NCI-H1436 (cell line): ENCODE measurements at places on chromosomes 11 and 22.

- DNase-seq, result no peak
Measured at GRCh38 chr11:130118165-130118564, 41.4 kb upstream of the ST14 start.

DNA sequence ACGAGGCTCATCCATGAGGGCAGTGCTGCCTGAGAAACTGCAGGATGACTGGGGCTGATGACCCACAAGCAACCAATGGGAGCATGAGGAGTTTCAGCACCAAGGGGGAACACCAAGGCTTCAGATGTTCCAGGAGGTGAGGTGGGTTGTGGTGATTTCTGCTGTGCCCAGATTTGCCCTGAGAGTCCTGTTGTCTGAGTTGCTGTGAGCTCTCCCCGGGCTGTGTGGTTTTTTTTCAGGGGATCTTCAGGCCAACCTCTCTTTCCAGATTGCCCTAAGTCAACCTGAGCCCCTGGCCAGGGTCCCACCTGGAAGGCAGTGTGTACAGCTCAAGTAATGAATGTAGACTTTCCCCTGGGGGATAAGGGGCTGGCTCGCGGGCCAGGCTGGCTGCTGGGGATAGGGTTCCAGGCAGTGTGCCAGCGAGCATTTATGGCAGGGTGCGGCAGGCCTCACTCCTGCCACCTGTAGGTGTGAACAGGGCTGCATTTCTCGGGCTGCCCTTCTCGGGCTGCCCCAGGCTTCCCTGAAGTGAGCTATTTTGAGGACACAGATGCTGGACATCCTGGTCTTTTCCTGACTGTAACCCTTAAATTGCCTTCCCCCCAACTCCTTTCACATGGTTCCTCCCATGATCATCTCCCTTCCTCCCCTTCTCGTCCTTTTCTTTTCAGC, 9.8 kb downstream of the SLC22A6 start:
- DNase-seq, result peak; percentile 88

GRCh38 chr11:71247551-71248250, 4.7 kb downstream of the SHANK2 start:
- DNase-seq, result no peak

DNA sequence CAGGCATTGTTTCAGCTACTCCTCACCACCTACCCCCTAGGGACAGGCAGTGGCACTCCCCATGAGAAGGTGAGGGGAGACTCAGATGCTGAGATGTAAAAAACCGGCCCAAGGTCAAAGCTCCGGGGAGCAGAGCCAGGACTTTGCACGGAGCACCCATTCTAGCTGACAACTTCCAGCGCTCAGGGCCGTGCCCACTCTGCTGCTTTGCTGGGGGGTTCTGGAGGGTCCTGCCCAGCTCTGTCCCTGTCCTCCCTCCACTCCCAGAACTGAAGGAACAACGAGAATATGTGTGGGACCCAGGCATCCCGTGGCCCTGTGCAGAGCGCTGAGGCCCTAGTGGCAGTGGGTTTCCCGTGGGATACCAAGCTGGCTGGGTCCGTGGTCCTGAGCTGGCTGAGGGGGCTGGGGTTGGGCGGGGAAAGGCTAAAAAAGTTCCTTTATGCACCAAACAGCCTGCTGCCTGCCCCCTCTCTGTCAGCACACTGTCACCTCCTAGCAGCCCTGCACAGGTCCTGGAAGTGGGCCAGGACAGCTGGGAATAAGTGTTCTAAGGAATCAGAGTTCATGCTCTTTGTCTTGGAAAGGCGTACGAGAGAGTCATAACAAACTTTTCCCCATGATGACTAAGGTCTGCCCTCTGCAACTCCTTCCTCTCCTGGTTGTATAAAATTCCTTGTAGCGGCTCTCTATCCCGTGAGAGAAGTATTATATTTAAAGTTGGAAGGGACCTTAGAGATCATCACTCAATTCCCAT, 1.9 kb downstream of the MS4A10 start:
- no peak for DNase-seq

- DNase-seq, result no peak
Measured at GRCh38 chr11:18492888-18493287, 33.9 kb downstream of the TSG101 start.

GRCh38 chr11:68455485-68455884, 5.1 kb upstream of the PPP6R3 start:
- no peak for DNase-seq

GRCh38 chr11:19827399-19828135, 114.9 kb downstream of the NAV2 start:
- DNase-seq, result no peak

DNA sequence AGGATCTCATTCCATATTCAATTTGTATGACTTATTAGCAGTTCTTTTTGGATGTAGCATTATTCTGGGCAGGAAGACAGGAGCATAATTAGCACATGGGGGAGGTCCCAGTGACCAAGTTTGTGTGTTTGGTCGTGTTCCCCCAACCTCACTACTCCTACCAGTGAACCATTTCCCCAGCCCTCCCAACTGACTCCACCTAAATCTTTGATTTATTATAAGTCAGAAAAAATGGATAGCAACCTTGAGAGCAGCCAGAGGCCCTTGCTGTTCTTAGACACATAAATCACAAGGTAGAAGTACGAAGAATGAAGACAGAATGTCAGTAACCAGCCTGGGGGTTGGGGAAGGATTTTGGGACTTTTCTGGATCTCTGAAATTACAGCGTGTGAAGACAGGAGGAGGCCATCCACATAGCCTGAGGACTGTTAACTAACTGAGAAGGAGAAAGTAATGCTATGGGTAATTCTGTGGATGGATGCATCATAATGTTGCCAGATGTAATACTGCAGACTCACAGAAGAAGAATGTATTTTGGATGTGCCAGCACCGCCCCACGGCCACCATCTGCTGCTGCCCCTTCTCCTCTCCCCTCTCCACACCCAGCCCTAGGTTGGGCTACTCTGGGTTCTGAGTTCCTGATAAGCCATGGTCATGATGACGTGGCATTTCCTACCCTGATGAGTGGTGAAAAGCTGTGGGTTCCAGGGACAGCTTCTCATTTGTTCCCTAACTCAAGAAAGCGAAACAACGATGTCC, 124.3 kb upstream of the TTC12 start:
- no peak for DNase-seq

DNA sequence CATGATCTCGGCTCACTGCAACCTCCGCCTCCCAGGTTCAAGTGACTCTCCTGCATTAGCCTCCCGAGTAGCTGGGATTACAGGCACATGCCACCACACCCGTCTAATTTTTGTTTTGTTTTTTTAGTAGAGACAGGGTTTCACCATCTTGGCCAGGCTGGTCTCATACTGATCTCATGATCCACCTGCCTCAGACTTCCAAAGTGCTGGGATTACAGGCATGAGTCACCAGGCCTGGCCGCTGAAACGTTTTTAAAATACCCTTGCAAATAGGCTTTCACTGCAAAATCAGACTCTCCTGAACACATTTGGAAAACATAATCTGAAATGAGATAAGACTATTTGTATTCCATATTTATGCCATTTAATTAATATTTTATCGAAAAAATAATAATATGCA, 826.1 kb upstream of the CNTN5 start:
- no peak for DNase-seq

GRCh38 chr11:48164836-48165235, 51.8 kb upstream of the OR4B1 start:
- no peak for DNase-seq

- no peak for DNase-seq
Measured at GRCh38 chr11:77821349-77821851, 456 bp downstream of the AAMDC start.

GRCh38 chr11:134228625-134229024, 4.2 kb downstream of the VPS26B start:
- no peak for DNase-seq

DNA sequence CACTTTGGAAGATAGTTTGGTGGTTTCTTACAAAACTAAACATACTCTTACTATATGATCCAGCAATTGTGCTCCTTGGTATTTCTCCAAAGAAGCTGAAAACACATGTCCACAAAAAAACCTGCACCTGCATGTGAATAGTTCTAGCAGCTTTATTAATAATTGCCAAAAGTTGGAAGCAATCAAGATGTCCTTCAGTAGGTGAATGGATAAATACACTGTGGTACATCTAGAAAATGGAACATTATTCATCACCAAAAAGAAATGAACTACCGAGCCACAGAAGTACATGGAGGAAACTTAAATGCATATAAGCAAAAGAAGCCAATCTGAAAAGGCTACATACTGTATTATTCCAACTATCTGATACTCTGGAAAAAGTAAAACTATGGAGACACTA, 569.1 kb upstream of the CCDC90B start:
- no peak for DNase-seq

GRCh38 chr22:19149991-19150390, at the start of gene GSC2:
TSS of gene GSC2 (minus strand) at chr22:19150292. CDS start at chr22:19150283, 9 bp downstream.
- no peak for DNase-seq

DNA sequence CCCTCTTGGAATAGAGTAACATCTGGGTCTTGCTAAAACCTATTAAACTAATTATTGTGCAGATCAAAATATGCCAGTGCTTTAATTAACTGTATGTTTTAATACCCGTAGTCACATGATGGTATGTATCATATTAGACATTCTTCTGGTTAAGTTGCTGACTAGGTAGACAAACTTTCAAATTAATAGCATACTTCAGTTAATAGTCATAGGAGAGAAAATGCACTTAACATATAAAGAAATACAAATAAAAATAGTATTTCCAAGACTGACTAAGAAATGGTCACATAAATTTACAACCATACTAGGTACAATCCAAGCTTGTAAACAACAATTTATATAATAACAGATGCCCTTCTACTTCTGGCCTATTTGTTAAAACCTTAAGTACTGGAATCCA, 7.6 kb upstream of the EXPH5 start:
- DNase-seq, result no peak

DNA sequence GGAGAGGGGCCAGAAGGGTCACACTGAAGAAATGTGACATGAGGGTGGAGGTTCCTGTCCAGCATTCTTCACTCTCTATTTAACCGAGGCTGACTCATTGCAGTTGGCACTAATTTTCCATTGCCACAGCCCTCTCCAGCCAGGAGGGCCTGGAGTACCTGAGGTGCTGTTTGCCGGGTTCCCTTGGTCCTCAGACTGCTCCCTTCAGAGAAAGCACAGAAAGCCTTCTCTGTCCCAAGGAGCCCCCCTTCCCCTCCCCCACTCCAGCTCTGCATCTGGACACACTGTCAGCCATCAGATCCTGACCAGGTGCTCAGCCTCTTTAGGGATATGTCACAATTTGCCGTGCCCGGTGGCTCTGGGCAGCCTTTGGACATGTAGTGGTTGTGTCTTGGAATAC, 3.2 kb upstream of the C11orf91 start:
- DNase-seq, result no peak

- DNase-seq, result no peak
Measured at GRCh38 chr11:73141031-73141308, 1.1 kb downstream of the FCHSD2 start.

DNA sequence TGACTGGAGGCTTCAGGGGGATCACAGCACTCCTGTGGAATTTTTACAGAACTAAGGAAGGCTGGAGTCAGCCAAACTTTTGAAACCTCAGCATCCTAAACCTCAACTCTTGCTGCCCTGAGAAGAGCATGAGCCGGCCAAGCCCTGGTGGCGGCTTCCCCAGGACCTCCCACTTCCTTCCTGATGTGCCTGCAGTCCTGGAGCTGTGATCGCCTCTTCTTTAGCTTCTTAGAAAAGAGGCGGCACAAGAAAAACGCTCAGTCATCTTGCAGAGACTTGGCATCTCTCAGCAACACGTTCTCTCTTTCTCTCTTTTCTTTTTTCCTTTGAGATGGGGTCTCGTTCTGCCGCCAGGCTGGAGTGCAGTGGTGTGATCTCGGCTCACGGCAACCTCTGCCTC, 40.4 kb upstream of the AMPD3 start:
- DNase-seq, result no peak

GRCh38 chr22:49103314-49104059, 724.2 kb downstream of the BRD1 start:
- peak; percentile 57 for DNase-seq

- no peak for DNase-seq
Measured at GRCh38 chr11:62223095-62223494, 14.6 kb downstream of the SCGB2A1 start.

DNA sequence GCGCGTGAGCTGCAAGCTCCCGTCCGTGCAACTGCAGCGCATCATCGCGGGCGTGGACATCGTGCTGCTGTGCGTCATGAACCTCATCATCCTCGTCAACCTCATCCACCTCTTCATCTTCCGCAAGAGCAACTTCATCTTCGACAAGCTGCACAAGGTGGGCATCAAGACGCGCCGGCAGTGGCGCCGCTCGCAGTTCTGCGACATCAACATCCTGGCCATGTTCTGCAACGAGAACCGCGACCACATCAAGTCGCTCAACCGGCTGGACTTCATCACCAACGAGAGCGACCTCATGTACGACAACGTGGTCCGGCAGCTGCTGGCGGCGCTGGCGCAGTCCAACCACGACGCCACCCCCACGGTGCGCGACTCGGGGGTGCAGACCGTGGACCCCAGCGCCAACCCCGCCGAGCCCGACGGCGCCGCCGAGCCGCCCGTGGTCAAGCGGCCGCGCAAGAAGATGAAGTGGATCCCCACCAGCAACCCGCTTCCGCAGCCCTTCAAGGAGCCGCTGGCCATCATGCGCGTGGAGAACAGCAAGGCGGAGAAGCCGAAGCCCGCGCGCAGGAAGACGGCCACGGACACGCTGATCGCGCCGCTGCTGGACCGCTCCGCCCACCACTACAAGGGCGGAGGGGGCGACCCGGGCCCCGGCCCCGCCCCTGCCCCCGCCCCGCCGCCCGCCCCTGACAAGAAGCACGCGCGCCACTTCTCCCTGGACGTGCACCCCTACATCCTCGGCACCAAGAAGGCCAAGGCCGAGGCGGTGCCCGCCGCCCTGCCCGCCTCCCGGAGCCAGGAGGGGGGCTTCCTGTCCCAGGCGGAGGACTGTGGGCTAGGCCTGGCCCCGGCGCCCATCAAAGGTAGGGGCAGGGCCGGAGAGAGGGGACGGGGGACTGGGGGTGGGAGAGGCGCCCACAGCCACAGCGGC, 7.3 kb downstream of the PANX2 start:
- DNase-seq, result no peak

GRCh38 chr11:8288824-8289491, 25.3 kb upstream of the LMO1 start:
- peak; percentile 85 for DNase-seq

GRCh38 chr11:18802381-18803257, 11.0 kb upstream of the PTPN5 start:
- DNase-seq, result peak; percentile 36

GRCh38 chr11:98895936-98896335, 124.8 kb upstream of the CNTN5 start:
- DNase-seq, result no peak

DNA sequence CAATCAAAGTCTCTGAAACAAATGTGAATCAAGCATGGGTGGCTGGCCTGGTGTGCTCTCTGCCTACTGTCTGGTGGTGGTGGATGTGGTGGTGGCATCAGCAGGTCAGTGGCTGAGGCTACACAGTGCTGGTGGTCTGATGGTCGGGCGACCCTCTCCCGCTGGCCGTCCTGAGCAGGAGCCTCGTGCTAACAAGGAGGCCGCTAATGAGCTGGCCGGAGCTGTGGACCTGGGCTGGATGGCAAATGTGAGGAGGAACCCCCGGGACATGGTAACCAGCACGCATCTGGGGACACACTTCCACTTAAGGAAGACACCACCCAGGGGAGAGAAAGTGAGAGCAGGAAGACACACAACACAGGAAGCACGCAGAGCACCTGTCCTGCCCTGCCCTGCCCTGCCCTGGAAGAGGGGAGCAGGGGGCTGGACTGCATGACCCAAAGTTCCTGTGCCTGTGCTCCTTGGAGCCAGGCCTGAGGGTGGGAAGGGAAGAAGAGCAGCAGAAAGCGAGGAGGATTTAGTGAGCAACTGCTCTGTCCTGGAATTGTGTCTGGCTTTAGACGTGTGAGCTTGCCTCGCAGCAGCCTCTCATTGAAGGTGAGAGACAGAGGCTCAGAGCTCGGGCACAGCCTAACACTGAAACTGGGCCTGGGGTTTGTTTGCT, 23.7 kb downstream of the SLC37A2 start:
- DNase-seq, result no peak

- no peak for DNase-seq
Measured at GRCh38 chr22:42902875-42903510, 45.9 kb upstream of the ARFGAP3 start.
